ENCODE measurements at places on chromosomes 16 and 17. TPM values are rescaled to one million over a fixed set of nuclear protein-coding genes. Genes with fewer than 3 reads are reported as not detected.

MYH1 gene
- not detected for total RNA-seq

GRCh38 chr16:86786338-86786737 is 208.0 kb downstream of the FOXL1 start:
- no peak for DNase-seq

DNA sequence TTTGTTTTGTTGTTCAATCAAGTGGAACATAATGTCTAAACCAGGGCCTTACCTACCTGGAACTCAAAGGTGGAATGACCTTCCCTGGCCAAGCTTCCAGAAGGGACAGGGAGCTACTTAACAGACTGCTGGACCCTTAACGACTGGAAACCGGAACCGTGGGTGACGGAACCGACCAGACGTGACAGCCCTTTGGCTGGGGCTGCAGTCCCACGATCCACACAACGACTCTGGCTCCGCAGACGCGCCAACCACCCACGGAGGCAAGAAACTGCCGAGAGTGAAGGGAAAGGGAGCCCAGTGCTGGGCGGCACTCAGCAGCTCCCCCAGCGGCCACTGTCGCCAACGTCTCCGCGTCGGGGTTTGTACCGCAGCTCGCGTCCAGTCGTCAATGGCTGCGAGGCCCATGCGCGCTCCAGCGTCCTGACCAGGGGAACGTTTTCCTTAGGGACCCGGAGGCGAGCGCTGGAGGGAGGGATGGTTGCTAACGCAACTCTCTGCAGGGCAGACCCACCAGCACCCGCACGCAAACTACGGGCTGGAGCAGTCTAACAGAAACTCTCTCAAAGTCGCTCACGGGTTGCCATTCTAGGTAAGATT is 5.5 kb upstream of the KIF22 start:
- DNase-seq = peak; percentile 43

DNA sequence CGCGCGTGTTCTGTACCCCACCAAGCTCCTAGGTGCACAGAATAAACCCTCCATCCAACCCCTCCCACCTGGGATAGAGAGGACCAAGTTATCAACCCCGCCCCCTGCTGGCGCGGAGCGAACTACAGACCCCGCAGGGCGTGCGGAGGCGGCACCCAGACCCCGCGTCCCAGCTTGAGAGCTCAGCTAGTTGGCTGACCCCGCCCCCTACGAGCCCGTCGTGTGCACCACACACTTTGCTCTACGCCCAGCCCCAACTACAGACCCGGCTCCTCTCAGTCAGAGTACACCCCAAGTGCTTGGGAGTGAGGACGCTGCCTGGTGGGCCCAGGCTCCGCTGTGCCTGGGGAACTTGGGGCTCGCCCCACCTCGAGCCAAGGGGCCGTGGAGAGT is 1.5 kb downstream of the GRIN2A start:
- no peak for DNase-seq

GRCh38 chr17:70563281-70563820 is 394.0 kb downstream of the KCNJ2 start:
- DNase-seq = peak; percentile 23

DNA sequence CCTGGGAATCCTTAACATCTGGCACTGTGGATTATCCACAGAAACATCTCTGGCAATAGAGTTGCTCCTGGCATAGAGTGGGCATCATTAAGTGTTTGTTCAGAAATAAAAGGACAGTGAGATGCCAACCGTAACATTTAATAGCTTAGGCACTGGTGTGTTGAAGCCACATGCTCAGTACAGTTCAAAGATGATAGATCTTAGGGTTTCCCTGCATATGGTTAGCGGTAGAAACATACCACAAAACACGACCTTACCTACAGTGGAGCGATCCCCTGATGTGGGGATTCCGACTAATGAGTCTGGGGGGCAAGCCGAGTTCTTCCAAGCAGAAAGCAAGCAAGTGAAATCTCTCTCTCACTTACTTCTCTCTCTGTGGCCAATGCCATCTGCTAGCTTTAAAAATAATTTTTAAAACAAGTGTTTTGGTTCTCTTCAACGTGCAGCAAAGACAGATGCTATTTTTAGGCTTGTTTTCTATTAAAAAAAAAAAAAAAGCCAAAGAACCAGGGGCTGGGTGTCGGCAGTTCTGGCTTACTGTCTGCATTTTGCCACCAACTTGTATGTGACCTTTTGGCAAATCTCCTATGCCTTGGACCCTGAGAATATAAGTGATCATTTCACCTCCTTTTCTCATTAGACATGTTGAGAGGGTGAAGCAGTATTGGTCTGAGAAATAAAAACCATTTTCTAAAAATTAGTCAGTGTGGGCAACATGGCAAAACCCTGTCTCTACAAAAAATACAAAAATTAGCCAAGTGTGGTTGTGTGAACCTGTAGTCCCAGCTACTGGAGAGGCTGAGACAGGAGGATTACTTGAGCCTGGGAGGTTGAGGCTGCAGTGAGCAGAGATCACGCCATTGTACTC is 89.2 kb upstream of the CACNG3 start:
- no peak for DNase-seq

DNA sequence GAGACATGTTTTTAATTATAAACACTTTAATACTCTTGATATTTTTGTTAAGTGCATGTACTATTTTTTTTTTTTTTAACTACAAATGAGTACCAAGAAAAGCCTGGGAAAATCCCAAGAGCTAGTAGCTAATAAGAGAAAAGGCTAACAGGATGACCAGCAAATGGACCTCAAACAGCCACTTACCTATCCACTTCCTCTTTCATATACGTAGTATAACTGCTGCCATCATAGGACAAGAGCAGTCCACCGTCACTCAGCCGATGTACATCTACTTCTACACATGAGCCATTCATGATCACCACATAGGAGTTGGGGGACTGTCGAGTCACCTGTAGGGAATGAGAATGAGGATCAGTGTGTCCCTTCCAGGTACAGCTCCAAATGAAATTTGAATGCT is 128.0 kb upstream of the C17orf78 start:
- no peak for DNase-seq

DNA sequence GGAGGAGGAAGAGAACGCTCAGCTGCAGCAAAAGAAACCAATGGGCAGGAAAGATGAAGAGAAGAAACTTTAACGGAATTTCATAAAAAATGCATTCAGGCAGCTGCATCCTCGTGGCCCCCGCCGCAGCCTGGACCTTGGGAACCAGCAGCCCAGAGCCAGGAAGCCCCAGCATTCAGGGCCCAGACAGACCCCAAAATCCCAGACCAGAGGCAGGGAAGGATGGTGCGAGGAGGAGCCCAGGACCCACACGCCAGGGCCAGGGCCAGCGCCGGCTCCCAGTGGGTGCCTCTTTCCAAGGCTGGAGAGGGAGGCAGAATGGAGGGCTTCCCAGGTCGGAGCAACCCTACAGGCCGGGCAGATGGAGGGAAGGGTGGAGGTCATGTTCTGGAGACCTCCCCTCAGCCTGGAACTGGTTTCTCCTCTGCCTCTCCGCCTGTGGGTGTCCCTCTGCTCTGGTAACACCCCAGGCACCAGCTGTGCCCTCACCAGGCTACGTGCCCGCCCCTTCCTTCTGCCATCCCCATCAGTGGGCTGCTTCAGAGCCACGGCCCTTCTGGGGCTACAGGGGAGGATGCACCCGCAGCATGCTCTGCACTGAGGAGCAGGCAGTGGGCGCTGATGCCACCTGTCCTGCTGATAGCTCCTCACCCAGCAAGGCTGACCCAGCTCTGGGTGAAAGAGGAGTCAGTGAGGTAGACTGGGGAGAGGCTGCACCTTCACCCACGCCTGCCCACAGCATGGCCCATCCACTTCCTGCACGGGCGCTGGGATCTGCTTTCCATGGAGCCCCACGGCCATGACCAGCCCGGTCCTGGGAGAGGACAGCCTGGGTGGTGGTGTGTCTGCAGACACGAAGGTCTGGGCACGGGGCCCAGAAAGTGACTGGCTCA is 1.2 kb upstream of the MIF4GD start:
- DNase-seq = no peak

Data from astrocyte (in vitro differentiated cells and primary cell).